ENCODE measurements at places on chromosomes 7 and 10.

GRCh38 chr7:150375662-150376521 lies 3.2 kb upstream of the ZNF775 start:
- DNase-seq = no peak

DNA sequence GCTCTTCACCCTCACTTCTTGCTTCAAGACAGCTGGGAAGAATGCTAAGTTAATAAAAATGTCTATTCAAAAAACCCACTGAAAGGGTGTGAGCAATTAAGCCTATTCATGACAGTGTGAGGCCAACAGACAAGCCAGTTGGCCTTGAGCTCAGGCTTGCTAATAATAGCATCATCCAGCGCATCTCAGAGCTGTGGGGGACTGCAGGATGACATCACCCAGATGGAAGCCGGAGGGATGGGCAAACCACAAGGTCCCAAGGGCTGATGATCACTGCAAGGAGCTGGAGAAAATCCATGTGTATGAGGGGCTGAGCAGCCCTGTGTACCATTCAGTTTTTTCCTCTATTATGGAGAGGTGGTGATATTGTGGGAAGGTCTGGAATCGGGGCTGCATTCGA lies 770.4 kb downstream of the TNS3 start:
- DNase-seq = no peak

DNA sequence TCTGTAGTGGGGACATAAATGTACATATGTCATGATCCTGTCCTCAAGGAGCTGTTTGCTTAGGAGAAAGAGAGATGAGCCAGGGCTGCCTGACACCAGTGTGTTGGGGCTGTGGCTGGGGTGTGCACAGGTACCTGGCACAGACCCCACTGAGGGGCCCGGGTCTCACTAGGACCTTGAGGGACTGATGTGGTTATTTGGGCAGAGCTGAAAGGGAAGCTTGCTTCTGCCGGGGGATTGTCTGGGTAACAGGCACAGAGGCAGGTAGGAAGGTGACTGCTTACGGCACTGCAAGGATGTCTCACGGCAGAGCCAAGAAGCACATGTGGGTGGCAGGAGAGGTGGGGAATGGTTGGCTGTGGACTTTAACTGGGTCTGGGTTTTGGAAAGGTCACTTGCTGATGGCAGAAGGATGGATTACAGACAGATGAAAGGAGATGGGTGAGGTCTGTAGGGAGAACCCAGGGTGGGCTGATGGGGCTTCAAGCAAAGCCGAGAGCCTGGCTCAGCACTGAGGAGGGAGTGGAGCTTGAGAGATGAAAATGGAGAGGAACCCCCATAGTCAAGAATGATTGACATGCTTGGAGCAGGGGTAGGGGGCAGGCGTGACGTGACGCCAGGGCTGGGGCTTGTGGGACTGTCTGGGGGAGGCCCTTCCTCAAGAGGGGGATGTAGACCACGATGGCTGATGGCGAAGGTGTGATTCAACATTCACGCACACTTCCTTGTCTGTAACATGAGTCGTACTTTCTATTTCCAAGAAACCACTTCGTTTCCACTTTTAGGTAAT lies 207.7 kb upstream of the SHH start:
- DNase-seq = no peak

DNA sequence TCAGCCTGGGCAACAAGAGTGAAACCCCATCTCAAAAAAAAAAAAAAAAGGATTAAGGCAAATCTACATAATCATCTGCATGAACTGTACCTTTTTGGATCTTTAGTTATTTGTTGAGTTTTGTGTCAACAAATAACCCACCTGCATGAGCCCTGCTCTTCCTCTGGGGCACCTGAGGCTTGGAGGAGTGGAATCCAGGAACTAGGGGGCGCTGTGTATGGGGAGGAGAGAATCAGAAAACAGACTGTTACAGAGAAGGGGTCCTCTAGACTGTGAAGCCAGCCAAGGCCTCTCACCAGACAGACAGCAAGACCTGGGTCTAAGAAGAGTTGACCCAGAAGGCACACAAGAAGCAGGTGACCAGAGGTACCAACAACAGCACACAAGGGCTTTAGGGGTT lies 682.8 kb upstream of the NRP1 start:
- DNase-seq = no peak

DNA sequence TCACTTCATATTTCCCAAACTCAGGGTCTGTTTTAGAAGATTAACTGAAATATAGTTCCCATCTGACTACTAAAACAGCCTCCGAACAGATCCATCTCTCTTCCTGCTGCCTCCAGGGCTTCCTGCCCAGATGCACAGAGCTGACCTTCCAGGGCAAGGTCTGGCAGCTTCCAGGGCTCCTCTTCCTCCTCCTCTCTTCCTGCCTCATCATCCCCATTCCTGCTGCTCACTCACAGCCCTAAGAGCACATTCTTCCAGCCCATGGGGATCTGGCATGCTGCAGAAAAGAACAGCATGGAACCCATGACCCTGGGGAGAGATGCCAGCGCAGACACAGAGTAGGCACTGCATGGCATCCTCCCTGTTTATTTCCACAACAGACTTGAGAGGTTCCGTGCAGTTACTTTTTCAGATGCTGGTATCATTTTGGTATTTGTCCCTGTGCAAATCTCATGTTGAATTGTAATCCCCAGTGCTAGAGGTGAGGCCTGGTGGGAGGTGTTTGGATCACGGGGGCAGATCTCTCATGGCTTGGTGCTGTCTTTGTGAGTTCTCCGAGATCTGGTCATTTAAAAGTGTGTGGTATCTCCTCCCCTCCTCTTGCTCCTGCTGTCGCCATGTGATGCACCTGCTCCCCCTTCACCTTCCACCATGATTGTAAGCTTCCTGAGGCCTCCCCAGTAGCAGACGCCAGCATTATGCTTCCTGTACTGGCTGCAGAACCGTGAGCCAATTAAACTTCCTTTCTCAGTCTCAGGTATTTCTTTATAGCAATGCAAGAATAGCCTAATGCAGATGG lies 4.4 kb downstream of the PKD1L1 start:
- DNase-seq = no peak

DNA sequence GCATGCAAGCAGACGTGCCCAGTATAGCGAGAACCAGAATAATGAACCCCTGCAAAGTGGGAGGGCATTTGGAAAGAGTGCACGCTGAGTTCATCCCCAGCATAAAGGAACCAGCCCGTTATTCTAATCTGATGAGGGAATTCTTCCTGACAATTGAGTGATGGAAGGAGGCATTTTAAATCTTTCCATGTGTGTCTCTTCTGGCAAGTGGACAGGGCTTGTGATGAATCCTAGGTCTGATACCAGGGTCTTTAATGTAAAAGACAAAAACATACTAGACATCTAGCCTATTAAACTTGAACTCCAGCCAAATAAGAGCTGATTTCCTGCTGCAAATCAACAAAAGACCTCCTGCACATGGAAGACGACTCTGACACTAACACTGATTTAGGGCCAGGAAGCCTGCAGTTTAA lies 301.2 kb downstream of the DPP6 start:
- no peak for DNase-seq

GRCh38 chr10:83122336-83122735 lies 1017.0 kb upstream of the GHITM start:
- DNase-seq = no peak

GRCh38 chr7:5699467-5700384 lies 81.7 kb downstream of the RNF216 start:
- no peak for DNase-seq

- DNase-seq = no peak
These were observed 6.2 kb downstream of the CCDC6 start for GRCh38 chr10:59900048-59900727.

DNA sequence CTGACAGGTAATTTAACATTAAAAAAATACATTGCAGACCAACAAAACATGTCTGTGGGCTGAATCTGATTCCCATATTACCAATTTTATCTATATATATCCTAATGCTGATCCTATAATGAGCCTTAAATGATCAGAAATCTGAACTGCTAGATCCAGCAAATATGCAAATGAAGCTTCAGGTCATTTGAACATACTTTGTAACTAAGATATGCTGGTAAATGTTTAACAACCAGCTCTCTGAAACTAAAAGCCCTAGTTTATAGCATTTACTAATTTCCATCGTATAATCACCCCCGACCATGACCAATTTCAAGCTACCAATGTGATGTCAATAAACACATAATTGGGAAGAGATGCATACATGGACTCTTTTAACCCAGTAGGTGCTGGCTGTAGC lies 42.1 kb downstream of the PANK1 start:
- no peak for DNase-seq

DNA sequence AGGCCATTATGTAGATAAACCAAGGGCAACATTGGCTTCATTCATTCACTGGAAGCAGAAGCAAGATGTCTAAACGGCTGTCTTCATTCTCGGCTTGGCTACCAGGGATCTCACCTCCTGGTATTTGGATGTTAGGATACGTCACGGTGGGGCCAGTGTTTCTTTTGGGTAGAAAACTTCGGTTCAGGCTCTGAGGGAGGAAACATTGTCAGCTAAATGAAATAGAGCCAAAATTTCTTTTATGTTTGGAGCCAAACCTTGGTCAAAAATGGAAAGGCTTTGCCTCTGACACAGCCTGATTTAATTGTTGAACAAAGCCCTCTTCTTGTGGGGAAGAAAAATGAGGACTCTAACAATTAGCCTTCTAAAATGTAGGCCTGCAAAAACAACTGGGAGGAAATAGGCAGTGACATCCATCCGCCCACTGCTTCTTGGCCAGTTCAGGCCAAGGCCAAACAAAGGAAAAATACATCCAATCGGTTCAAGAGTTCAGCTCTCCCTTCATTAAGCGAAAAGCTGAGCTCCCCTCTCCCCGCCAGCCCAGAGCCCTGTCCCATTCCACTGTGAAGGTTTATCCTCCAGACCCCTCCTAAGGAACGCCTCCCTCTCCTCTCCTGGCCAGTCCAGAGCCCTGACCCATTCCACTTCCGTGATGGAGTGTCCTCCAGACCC lies 44.4 kb downstream of the PFKFB3 start:
- no peak for DNase-seq

DNA sequence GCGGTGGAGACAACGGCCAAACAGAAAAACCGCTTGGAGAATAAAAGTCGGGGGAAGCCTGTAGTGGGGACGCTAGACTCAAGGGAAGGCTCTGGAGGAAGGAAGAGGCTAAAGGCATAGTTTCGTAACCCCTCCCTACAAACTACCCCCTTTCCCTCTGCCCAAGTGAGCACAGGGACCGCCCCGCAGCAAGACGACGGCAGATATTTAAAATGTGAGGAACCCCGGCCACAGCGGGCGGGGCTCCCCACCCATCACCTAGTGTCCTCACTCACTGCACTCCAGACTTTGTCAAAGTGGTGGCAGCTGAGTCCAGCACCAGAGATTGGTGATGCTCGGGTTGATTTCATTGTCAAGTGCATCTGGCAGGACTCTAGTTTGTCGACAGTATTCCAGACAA lies 69.1 kb downstream of the PRKAG2 start:
- DNase-seq = no peak

DNA sequence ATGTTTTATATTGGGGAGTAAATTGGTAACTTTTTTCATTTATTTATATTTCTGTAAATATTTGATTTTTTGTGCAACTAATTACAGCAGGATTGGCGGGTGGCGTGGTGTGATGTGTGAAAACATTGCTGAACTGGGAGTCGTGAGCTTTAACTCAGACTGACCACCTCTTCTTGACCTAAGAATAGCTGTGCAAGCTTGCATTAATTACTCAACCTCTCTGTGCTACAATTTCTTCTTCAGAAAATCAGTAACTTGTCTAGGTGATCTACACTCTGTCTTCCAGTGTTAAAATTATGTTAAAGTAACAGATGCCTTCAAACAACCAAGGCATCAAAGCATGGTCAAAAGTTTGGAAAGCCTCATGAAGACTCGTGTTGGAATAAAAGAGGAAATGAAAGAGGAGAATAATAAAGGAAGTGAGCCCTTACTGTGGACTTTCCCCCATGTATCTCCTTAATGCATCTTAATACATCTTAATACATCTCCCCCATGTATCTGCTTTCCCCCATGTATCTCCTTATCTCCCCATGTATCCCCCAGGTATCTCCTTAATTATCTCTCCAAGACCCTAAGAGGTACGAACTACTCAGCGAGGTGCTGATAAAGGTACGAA lies 71.2 kb downstream of the SVIL start:
- DNase-seq = no peak

GRCh38 chr7:138388673-138389491 lies 71.2 kb upstream of the TRIM24 start:
- no peak for DNase-seq

- no peak for DNase-seq
These were observed 26.1 kb downstream of the KLRG2 start for GRCh38 chr7:139457153-139457946.

DNA sequence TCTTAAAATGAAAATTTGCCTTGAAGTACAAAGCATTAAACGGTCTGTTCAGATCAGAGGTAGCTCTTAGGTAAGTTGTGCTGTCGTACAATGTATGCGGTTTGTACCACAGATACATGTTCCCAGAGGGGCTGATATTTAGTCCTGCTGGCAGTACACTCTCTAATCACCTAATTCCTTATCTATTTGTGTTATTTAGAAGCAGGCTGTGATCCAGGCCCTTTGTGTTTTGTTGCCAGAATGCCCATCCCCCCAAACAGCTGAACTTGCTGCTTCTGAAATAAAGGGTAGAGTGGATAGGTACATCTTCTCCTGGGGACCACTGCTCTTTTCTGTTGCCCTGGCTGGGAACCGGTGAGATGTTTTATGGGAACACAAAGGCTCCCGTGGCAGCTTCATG lies 84.5 kb downstream of the SND1 start:
- DNase-seq = no peak

Measured in DMS 273 treated with DMSO at 0.1 percent for 48 hours (cell line).